ENCODE measurements at places on chromosomes 7 and 10. TPM values are rescaled to one million over a fixed set of nuclear protein-coding genes. Genes with fewer than 3 reads are reported as not detected.

Gene URGCP
- total RNA-seq = 25.5 TPM

Gene RSPH10B2
- not detected for total RNA-seq

Gene FAM25G
- total RNA-seq = not detected

Gene ARHGAP22
- total RNA-seq = 5.2 TPM

Gene SLC13A1
- not detected for total RNA-seq

Gene LBX1
- 0.18 TPM for total RNA-seq

Gene IL2RA
- 4.1 TPM for total RNA-seq

Gene PVRIG
- total RNA-seq = 0.42 TPM

DNA sequence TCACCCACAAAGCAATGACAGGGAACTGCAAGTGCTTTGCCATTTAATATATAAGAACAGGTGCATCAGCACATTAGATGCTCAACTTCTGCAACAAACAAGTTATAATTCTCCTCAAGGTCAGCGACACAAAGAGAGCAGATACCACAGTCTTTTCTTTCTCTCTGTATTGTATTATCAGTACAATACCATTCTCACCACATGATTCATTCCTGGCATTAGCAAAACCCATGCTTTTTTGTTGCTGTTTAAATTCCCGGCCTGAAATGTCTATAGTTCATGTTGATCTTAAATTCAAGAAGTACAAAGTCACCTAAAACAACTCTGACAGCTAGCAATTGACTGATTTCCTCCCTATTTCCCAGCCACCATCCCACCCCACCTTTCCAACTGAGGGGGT lies 111.8 kb upstream of the FEZF1 start:
- no peak for DNase-seq
- no peaks in the 10 kb centered on the region for H3K4me1 ChIP-seq
- H3K36me3 ChIP-seq = no peaks in the 10 kb centered on the region
- H3K27me3 ChIP-seq = no peaks in the 10 kb centered on the region

DNA sequence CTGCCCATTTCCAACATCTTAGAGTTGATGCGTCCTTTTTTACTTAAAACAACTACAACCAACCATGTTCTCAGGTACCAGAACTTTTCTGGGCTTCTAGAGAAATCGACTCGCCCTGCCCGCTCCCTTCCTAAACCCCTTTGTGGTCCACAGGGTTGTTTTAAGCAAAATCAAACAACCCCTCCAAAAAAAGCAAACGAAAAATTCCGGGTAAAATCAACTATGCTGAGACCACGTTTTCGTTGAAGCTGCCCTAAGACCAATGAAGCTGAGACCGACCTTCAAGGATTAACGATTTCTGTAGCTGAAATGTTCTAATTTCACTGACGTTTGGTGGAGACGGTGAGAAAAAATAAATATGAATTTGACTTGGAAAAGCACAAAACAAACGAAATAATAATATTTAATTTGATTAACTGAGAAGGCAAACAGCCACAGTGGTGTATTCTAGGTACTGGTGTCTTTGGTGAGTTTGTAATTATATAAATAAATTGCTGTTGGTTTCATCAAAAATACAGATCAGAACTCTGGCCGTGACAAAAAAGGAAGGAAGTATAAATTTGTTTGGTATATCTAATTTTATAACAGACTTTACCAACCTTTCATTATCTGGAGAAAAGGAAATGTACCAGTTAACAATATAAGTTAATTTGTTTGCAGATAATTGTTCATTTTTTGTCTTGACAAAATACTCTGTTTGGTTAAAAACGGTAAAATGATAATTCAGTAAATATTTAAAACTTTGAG lies 4.7 kb upstream of the IGF2BP3 start:
- peak overlapping the region; percentile 48 for H3K4me3 ChIP-seq
- DNase-seq = no peak
- H3K27me3 ChIP-seq = peaks cover 98% of the 10 kb centered on the region
- H3K4me1 ChIP-seq = peaks cover 34% of the 10 kb centered on the region
- no peak overlapping the region for H3K27ac ChIP-seq

- no peak overlapping the region for H3K27ac ChIP-seq
- no peaks in the 10 kb centered on the region for H3K36me3 ChIP-seq
- H3K27me3 ChIP-seq = no peaks in the 10 kb centered on the region
- H3K4me3 ChIP-seq = no peak overlapping the region
Measured at GRCh38 chr10:45408421-45409319, 34.7 kb downstream of the ALOX5 start.

GRCh38 chr7:135188298-135188984 lies 17.9 kb upstream of the CYREN start:
- H3K36me3 ChIP-seq = no peaks in the 10 kb centered on the region
- H3K27ac ChIP-seq = no peak overlapping the region
- no peaks in the 10 kb centered on the region for H3K4me1 ChIP-seq
- H3K27me3 ChIP-seq = no peaks in the 10 kb centered on the region

GRCh38 chr7:2028733-2029132 lies 204.0 kb downstream of the MAD1L1 start:
- no peaks in the 10 kb centered on the region for H3K4me1 ChIP-seq
- H3K36me3 ChIP-seq = no peaks in the 10 kb centered on the region
- no peak for DNase-seq

DNA sequence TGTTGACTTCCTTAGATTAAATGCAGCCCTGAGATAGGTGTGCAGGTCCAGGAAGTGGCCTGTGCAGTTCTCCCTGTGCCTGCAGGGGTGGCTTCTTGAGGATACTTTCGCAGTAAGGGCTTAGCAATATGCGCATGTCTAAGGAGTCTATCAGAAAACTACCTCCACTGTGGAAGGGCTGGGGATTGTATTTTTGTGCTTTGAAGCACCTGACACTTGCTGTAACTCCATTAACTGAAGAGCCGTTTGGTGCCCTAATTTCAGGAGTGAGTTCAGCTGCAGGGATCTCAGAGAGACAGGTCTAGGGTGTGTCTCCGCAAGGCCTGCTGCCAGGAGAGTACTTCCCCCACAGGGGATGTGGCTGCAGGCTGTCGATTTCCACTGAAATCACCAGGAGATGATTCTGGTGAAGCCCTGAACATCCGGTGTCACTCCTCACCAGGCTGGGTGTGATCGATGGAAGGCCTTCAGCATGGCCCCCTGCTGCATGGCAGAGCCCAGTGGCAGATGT lies 35.5 kb downstream of the IKZF1 start:
- H3K4me3 ChIP-seq = no peak overlapping the region
- no peaks in the 10 kb centered on the region for H3K27me3 ChIP-seq
- H3K27ac ChIP-seq = peak overlapping the region; percentile 64
- no peaks in the 10 kb centered on the region for H3K4me1 ChIP-seq
- DNase-seq = no peak

GRCh38 chr10:95414016-95414830 lies 123.4 kb upstream of the PDLIM1 start:
- no peaks in the 10 kb centered on the region for H3K36me3 ChIP-seq
- H3K4me1 ChIP-seq = no peaks in the 10 kb centered on the region
- no peak for DNase-seq
- no peaks in the 10 kb centered on the region for H3K27me3 ChIP-seq
- H3K4me3 ChIP-seq = no peak overlapping the region

- H3K27me3 ChIP-seq = no peaks in the 10 kb centered on the region
- H3K36me3 ChIP-seq = no peaks in the 10 kb centered on the region
- H3K4me1 ChIP-seq = no peaks in the 10 kb centered on the region
Measured at GRCh38 chr7:12957487-12957886, 270.1 kb downstream of the ARL4A start.

DNA sequence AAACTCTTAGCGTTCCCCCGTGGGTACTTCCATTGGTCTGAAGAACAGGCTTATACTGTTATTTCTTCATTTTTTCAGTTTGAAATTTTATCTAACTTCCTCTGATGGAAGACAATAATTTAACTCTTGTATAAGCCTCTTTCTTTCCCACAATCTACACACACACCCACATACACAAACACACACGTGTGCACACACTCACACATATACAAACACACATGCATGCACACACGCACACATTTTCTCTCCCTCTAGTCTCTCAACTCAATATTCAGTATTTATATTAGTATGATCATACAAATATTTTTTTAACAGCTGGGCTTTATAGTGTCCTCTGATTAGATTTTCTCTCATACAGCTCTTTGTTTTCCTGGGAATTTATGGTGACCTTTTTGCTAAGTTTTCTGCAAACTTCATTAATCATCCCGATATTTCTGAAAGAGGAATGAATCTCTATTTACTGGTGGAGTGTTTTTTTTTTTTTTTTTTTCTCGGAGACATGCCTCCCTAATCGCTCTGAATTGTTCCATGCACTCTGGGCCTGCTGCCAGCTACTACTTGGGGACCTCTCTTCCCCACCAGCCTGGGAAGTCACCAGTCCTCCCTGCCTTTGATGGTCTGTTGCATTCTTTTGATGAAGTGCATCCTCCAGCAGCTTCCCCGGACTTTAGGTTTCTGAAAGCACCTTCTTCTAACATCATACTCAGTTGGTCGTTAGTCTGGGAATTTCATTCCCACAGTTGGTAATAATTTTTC lies 75.5 kb downstream of the ZNF777 start:
- H3K36me3 ChIP-seq = no peaks in the 10 kb centered on the region
- no peak for DNase-seq
- no peak overlapping the region for H3K4me3 ChIP-seq
- no peaks in the 10 kb centered on the region for H3K4me1 ChIP-seq
- no peaks in the 10 kb centered on the region for H3K27me3 ChIP-seq

DNA sequence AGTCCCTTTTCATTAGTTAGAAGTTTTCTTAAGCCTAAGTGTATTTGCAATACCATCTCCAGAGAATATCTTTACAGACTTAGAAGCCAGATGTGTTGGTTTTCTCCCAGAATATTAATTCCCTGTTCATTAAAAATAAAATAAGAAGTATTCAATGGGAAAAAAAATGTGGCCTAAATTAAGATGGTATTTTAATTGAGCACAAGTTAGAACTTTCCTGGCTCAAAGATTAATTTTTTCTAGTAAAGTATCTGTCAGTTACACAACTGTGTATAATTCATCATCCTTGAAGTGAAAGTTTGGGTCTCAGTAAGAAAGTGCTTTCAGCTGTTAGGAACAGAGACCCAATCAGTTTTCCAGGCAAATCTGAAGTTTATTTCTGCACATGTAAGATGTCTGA lies 1179.5 kb upstream of the C7orf33 start:
- H3K27me3 ChIP-seq = no peaks in the 10 kb centered on the region
- DNase-seq = no peak
- no peak overlapping the region for H3K4me3 ChIP-seq
- H3K36me3 ChIP-seq = no peaks in the 10 kb centered on the region
- H3K4me1 ChIP-seq = peaks cover 4% of the 10 kb centered on the region

DNA sequence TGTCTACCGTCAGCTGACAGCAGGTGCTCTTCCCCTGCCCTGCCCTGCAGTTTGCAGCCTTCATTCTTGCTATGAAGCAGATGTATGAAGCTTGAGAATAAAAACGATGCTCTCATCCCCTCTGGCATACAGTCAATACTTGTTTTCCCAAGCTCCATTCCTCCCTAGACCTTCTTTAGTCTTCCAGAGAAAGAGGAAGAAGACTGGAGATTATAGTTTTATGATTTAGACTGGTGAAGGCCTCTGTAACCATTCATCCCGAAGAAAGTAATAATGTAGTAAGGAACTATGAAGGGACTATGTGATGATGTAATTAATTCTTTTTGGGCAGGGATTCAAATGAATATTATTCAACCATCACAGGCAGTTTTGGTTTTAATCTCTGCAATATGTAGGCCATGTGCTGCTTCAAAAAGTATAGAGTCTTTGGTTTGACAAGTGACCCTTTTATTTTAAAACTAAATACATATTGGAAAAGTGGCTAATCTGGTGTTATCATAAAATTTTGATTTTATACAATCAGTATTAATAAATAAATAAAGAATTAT lies 242.4 kb upstream of the KIAA1217 start:
- H3K4me1 ChIP-seq = no peaks in the 10 kb centered on the region
- no peaks in the 10 kb centered on the region for H3K27me3 ChIP-seq
- DNase-seq = no peak
- H3K36me3 ChIP-seq = no peaks in the 10 kb centered on the region
- H3K27ac ChIP-seq = no peak overlapping the region

DNA sequence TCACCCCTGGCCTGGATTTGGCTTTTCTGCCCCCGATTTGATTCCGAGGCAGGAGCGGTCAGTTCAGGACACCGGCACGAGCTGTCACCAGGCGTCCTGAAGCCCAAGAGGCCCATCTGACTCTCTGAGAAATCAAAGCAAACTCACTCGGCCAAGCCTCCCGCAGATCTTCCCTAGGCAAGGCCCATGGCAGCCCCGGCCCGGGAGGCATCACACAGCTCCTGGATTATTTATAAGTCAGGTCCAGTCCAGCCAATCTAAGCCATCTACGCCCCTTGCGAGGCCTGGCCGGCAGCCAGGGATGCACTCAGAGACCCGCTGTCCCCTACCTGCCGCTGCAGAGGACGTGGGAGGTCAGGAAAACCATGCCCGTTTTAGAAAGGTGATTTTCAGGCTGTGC lies 87.3 kb upstream of the DIP2C start:
- peaks cover 25% of the 10 kb centered on the region for H3K27me3 ChIP-seq
- no peaks in the 10 kb centered on the region for H3K36me3 ChIP-seq
- H3K4me1 ChIP-seq = no peaks in the 10 kb centered on the region
- DNase-seq = no peak
- no peak overlapping the region for H3K4me3 ChIP-seq

DNA sequence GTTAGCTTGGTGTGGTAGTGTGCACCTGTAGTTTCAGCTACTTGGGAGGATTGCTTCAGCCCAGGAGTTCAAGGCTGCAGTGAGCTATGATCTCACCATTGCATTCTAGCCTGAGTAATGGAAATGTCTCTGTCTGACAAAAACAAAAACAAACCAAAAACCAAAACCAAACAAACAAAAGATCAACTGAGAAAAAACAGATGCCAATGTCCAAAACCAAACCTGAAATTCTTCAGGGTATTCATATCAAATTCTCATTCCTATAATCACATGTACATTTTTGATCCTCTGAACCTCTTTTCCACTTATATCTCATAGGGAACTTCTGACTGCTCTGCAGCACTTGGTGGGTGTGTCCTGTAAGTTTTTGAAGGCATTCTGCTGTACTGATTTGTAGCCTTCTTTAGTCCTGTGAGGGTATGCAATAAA lies 87.0 kb downstream of the CDK6 start:
- H3K36me3 ChIP-seq = no peaks in the 10 kb centered on the region
- DNase-seq = no peak
- no peaks in the 10 kb centered on the region for H3K4me1 ChIP-seq
- H3K27ac ChIP-seq = no peak overlapping the region

GRCh38 chr7:80187279-80187678 lies 52.6 kb downstream of the GNAI1 start:
- no peak overlapping the region for H3K4me3 ChIP-seq
- no peaks in the 10 kb centered on the region for H3K36me3 ChIP-seq

Data from left lung (tissue), 14 donors.